ENCODE measurements at places on chromosomes 1 and 21. TPM values are rescaled to one million over a fixed set of nuclear protein-coding genes. Genes with fewer than 3 reads are reported as not detected.

Gene RGS7
- 2.5 TPM for total RNA-seq

Gene GTF2B
- 31.0 TPM for total RNA-seq

Gene CDC42BPA
- total RNA-seq: 18.5 TPM

DNA sequence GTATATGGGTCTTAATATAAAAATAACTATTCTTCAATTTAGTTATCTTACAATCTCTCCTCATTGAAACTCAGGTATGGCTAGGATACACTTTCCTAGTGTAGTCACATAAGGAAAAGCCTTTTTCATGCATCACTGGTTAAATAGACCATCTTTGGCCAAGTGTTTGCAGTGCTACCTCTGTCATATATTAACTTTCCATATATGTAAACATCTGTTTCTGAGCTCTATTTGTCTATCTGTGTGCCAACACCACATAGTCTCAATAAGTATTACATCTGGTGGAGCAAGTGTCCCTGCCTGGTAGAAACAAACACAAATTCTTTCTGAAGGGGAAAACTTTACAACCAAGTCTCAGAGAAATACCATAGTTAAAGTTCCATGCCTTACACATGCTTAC is 134.6 kb downstream of the TSEN15 start:
- no peak for DNase-seq

DNA sequence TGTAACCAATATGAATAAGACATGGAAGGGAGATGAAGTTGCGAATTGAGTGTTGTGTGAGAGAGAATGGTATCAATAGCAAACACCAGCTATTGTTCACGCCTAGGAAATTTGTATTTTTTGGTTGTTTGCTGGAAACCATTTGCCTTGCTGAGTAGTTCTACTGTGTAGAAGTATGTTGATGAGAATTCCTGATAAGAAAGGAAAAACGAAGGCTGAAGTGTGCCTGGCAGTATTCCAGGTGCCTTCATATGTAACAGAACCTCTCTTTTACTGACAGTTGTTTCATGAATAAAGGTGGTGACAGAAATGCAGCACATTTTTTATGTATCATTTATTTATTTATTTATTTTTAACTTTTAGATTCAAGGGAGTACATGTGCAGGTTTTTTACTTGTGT is 79.5 kb downstream of the SDCCAG8 start:
- no peak for DNase-seq
